ENCODE measurements at places on chromosomes 2 and 18. TPM values are rescaled to one million over a fixed set of nuclear protein-coding genes. Genes with fewer than 3 reads are reported as not detected.

Gene GLI2
- total RNA-seq = 4.2 TPM

Gene GPAT2
- 0.06 TPM for total RNA-seq

Gene PKDCC
- total RNA-seq = 12.9 TPM

Gene SKOR2
- total RNA-seq = not detected

Gene CAPN13
- total RNA-seq = not detected

Gene GAL3ST2
- not detected for total RNA-seq

Gene ZAP70
- total RNA-seq = 0.33 TPM

Gene ECEL1
- total RNA-seq = not detected

Gene IL1B
- 13.5 TPM for total RNA-seq

Gene C2orf80
- not detected for total RNA-seq

Gene GPR45
- not detected for total RNA-seq

Gene TEKT4
- not detected for total RNA-seq

Gene C2orf92
- total RNA-seq = 4.9 TPM

Gene CD226
- total RNA-seq = 0.91 TPM

Gene CYTIP
- total RNA-seq = 5.9 TPM

Gene RPIA
- 7.6 TPM for total RNA-seq

Gene ACMSD
- not detected for total RNA-seq

Gene KCNE4
- 2.0 TPM for total RNA-seq

All from Daoy (cell line).